PC-9 (cell line): ENCODE measurements at places on chromosomes 1 and 21. TPM values are rescaled to one million over a fixed set of nuclear protein-coding genes. Genes with fewer than 3 reads are reported as not detected.
A peak's percentile ranks its signal among the peaks of the same experiment; 100 is the strongest.

Gene MKNK1
- total RNA-seq, result 103 and 112 TPM in 2 replicates

- DNase-seq, result no peak
Measured at GRCh38 chr1:1306661-1307260, 969 bp downstream of the ACAP3 start.

DNA sequence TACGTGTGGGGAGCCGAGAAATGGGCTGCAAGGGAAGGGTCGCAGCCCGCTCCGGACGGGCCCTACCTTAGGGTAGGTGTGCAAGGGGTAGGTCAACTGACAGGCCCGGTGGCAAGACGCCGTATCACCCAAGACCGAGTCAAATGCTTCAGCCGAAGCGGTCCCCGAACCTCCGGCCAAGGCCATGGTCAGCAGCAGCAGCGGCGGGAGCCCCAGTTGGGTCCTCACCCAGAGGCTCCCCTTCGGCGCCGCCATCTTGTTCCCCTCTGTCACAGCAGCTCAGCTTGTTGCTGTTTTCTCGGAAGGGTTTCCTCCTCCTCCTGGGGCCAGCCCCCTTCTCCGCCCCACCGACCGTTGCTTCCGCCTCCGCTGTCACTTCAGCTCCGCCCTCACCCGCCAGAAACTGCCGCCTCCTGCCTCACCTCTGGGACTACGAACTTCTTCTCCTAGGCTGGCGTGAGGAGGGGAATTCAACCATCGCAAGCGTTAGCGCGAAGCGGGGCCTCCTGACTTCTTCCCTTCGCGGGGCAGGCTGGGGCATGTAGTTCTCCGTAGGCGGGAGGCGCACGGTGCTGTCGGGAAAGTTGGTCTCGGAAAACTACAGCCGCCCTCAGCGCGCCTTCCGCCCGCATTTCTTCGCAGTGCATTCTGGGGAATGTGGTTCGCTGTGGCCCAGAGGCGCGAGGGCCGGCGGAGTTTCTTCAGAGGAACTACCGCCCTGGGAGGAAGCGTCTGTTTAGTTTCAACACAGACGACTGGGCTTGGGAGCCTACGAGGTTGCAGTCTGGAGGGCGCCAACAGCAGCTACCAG, at the start of the genes TCEANC2 and TMEM59:
TCEANC2 (plus strand) TSS at position 675 of the 811 bp plus-strand sequence. CDS start 815 bp downstream, outside the sequence.
TMEM59 (minus strand) TSS at position 271 of the 811 bp plus-strand sequence; CDS start at position 255, 16 bp downstream.
- DNase-seq, result peak; percentile 99

- DNase-seq, result no peak
Measured at GRCh38 chr1:181522864-181523263, 39.5 kb downstream of the CACNA1E start.

DNA sequence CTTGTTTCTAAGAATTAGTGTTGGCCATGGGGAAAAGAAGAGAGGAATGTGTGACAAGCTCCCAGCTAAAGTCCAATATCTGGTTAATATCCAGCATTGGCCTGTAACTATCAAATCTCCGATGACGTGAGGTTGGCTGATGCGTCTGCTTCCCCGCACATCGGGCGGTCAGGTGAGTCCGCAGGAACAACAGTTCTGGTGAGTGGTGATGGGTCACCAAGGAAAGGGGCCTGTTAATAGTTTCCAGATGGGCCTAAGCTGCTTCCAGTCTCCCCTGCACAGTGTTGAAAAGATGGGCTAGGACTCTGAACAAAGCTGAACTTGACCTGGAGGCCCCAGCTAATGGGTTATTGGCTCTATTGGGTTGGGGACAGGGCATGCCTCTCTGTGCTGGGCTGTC, 193.1 kb upstream of the EDN2 start:
- DNase-seq, result no peak

DNA sequence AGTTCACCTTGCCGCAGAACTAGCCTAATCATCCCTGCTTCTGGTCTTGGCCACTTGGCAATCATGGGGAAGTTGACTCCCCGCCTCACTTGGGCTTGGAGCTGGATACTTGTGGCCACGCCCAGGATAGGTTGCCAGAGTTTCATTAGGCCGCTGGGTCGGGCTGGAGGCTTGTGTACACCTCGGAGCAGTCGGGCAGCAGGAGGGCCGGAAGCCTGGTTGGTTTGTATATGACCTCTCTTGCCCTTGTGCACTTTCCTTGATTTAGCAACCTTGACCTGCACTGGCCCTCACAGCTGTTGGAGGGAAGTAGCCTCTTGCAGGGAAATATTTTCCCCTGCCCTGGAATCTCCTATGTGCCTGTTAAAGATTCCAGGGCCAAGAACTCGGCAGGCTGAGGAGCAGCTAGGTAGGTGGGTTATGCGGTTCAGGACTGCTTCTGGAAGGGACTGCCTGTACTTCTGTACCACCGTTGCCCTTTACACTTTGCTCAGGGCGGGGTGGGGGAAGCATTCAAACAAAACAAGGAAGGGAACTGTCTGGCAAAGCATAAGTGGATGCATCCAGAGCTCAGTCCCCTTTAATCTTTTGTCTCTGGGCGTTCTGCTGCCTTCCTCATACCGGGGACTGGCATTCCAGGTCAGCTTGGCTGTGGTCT, 83.5 kb downstream of the UCK2 start:
- no peak for DNase-seq

- DNase-seq, result no peak
Measured at GRCh38 chr1:170126696-170127095, 19.1 kb upstream of the NTMT2 start.

- DNase-seq, result no peak
Measured at GRCh38 chr1:153386500-153386901, 4.4 kb downstream of the S100A8 start.

- DNase-seq, result no peak
Measured at GRCh38 chr21:34649400-34649799, 19.4 kb upstream of the CLIC6 start.

GRCh38 chr1:28272215-28272852, 13.0 kb downstream of the SESN2 start:
- no peak for DNase-seq

DNA sequence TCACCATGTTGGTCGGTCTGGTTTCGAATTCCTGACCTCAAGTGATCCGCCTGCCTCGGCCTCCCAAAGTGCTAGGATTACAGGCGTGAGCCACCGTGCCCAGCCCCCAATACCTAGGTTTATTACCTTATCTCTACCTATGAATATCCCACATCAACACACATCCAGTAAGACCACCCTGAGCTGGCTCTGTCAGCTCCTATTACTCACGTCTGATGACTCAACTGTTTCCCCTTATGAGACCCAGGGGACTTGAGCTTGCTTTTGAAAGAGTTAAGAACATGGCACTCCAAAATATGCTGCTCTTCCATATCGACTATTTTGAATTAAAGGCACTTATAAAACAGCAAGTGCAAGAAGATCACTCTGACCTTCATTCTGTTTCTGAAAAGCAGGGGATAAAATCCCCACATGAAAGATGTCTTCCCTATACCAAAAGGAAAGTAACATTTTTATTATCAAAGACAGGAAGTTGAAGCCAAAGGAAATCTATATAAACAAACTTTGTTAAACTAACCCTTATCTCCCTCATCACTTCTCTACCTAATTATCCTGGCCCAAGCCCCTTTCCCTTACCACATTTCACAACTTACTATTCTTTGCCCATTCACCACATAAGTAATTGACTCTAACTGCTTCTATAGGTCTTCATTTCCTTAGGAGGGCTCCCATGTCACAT, 41.3 kb upstream of the OSBPL9 start:
- no peak for DNase-seq

DNA sequence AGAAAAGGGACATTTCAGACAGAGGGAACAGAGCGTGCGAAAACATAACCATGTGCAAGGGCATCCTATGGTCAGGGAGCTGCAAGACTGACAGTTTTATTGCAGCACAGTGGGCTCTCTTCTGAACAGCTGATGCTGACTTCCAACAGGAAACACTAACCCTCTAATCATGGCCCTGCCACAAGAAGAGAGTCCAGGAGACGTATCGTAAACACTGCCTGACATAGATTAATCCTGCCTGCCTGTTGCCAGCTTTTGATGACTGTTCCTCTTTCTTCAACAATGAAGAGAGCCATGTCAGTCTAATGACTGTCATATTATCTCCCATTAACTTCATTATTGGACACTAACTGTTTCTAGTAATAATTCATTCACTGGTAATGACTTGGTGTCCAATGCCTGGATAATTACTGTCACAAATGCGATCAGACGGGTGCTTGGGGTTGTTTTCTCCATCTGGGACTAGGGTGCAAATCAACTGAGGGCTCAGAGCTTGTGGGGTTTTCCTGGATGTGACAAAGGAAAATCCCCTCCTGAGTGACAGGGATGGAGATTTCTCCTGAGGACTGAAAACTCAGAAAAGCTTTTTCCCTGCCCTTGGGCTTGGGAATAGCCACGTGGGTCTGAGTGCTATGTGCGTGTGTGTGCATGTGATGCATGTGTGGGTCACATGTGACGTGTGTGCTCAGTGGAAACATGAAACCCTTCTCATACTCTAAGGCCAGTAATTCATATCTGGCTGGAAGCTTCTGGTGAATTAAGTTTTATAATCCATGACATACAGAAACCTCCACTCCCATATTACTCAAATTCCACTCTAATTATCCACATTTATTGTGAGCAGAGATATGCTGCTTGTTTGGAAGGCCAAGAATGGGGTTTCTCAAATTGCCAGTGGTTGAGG, 144.0 kb upstream of the PLXNA2 start:
- DNase-seq, result no peak

DNA sequence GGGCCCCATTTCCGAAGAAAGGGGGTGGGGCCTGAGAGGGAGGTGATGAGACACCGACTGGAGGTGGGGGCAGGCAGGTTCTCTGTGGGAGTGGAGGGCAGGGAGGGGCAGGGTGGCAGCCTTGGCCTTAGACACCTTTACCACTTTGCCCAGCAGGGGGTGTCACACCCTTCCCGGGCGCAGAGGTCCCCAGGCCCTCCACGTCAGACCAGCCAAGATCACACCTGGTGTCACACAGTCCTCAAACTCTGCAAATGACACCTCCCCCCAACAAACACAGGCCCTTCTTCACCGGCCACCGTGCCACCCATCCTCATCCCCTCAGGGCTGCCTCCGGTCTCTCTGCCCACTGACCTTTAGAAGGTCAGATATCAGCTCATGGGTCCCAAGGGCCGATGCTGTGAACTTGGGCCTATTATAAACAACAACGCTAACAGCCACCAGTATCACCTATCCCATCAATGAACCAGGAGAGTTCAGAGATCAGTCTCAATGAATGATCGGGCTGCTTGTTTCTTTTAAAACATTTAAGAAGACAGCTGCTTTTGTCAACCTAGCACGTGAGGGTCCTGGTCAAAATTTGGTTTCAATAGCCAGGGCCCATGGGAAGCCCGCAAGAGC, 103.9 kb downstream of the CASZ1 start:
- peak; percentile 43 for DNase-seq

- peak; percentile 78 for DNase-seq
Measured at GRCh38 chr21:29075706-29076466, 2.4 kb upstream of the CCT8 start.

DNA sequence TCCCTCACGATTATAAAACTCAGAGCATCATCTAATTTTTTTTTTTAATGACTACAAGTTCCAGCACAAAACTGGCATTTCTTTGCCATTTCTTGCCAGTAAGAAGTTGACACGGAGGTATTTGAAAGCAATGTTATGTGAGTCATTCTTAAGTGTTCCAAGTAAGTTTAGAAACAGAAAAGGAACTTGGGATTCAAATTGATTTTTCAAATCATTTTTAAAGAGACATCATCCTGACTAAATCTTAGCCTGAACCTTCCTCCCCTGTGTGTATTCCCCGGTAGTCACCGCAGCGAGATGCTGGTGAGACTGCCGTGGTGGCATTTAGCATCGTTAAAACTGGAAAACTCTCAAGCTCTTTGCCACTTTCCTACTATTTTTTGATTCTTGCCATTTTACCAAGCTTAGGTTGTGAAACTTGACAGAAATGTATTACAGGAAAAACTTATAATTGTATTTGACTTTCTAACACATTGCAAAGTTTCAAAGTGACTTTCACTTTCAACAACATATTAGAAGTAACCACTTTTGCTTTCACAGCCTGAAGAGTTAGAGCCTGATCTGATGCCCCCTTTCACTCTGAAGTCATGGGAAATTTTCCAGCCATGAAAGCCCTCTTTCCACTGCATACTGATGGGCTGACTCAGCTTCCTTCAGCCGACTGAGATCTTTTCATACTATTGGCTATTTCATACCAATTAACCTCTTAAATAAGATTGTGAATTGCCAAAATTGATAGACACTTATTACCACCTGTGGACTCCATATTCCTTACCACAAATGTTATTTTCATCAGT, 61.4 kb downstream of the OLFML2B start:
- DNase-seq, result no peak

- DNase-seq, result peak; percentile 46
Measured at GRCh38 chr1:153610811-153611301, 2.1 kb downstream of the S100A16 start.

DNA sequence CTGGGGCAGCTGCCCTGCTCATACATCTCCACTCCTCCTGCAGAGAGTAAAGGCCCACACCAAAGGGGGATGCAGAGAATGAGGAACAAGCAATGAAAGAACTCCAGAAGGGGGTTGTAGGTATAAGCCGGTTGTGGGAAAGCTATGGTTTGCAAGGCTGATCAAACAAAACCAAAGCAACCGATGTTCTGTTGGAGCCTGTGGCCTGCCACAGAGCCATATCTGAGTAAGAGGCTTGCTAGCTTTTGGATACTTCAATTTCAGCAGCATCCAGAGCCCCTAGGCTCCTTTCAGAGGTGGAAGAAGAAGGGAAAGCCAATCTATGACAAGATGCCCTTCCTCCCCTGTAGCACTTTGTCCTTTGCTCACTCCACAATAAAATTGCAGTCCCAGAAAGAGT, 163.2 kb downstream of the RRAGC start:
- DNase-seq, result no peak

- no peak for DNase-seq
Measured at GRCh38 chr1:6075748-6076147, 30.1 kb downstream of the KCNAB2 start.

Gene CDCA8
- total RNA-seq, result 42.8 and 57.9 TPM in 2 replicates

GRCh38 chr1:62436039-62436465, 797 bp upstream of the USP1 start:
- no peak for DNase-seq

DNA sequence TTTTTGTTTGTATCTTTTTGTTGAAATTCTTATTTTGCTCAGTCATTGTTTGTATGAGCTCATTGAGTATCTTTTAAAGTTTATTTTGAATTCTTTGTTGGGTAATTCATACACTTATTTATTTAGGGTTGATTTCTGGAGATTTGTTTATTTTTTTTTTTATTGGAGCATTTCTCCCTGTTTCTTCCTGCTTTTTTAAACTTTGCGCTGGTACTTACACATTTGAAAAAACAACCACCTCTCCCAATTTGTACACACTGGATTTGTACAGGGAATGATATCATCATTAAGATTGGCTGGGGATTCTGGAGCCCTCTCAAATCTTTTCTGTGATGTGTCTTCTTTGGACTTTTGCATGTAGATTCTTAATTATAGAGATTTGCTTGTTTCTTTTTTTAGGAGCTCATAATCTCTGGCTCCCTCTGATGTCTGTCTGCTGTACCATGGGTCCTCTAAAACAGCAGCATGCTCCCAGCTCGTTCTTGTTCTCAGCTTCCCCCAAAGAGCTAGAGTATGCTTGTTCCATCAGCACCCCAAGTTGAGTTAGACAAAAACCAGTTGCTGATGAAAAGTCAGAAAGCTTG, 310.7 kb downstream of the DUSP10 start:
- DNase-seq, result no peak

Gene PMVK
- total RNA-seq, result 27.1 and 38.2 TPM in 2 replicates

- no peak for DNase-seq
Measured at GRCh38 chr21:35658242-35658641, 402.1 kb downstream of the SETD4 start.

- DNase-seq, result no peak
Measured at GRCh38 chr1:156931211-156931952, 10.9 kb downstream of the LRRC71 start.

GRCh38 chr1:245155272-245156040, 671 bp downstream of the KIF26B start:
- DNase-seq, result no peak

GRCh38 chr1:203300441-203301330, 4.6 kb upstream of the BTG2 start:
- no peak for DNase-seq
